AML-193 (cell line): ENCODE measurements at places on chromosomes 4 and X.
A peak's percentile ranks its signal among the peaks of the same experiment; 100 is the strongest.

DNA sequence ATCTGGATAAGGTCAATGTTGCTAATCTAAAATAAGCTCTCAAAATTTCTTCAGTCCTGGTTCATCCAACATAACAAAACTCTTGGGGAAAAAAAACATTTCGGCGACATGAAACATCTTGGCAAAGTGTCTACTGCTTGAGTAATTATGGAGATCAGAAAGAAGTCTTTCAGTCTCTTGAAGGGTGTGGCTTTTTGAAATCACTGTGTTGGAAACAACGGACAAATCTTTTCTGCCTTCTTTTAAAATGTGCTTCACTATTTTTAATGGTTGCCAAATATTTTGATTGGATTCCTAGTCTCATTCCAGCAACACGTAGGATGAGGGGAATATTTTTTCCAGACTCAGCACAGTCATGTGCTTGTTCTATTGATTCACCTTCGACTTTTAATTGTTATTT, 138.6 kb downstream of the KLHL8 start:
- no peak for DNase-seq

DNA sequence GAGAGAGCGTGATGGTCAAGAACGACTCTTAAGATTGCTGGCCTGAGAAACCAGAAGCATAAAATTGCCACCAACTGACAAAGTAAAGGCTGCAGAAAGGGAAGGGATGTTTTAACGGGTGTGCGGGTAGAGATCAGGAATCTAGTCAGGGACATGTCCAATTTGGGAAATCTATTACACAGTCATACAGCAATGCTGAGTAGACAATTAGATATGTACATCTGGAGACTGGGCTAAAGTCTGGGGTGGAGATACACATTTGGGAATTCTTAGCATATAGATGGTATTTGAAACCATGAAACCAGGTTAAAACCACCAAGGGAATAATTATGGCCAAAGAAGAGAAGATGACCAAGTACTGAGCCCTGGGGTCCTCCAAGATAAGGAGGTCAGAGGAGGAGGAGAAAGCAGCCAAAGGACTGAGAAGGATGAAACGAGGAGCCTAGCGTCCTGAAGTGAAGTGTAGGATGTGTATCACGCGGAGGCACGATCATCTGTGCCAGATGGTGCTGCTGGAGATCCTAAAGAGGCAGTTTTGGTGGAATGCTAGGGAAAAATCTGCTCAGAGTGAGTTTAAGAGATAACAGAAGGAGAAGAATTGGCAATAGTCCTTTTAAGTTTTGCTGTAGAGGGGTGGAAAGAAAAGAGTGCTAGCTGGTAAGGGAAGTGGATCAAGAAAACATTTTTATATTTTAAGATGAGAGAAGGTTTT, 36.5 kb downstream of the SEC24D start:
- no peak for DNase-seq

DNA sequence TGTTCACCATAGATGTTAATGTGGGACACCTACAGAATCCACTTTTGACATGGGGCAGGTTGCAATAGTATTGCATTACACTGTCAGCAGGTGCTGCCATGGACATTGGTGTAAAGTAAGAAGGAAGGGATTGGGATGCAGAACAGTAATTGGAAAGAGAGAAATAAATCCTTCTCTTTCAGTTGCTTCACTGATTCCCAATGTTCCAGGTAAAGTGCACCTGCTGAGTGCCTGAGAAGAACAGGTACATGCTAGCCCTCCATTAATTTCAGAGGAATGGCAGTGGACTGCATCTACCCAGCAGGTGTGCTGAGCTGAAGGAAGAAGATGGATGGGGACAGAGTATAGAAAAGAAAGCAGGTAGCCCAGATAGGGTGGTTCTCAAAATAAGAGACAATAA, 248.5 kb downstream of the TENM3 start:
- no peak for DNase-seq

DNA sequence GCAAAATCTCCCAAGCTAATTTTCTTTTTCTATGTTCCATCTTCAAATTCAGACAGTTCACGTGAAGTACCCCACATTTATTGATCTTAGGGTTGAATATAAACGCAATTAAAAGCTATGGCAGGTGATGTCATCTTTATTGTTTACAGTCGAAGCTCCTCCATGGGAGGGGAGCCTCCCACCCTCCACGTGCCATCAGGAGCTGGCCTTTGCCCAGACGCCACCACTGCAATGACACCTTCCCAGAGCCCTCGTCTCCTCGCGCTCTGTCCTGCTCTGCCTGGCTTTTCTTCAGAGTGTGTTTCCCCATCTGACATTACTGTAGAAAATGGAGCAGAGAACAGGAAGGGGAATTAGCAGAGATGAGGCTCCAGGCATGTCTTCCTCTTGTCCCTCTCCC, 18.8 kb upstream of the CYP4V2 start:
- no peak for DNase-seq

DNA sequence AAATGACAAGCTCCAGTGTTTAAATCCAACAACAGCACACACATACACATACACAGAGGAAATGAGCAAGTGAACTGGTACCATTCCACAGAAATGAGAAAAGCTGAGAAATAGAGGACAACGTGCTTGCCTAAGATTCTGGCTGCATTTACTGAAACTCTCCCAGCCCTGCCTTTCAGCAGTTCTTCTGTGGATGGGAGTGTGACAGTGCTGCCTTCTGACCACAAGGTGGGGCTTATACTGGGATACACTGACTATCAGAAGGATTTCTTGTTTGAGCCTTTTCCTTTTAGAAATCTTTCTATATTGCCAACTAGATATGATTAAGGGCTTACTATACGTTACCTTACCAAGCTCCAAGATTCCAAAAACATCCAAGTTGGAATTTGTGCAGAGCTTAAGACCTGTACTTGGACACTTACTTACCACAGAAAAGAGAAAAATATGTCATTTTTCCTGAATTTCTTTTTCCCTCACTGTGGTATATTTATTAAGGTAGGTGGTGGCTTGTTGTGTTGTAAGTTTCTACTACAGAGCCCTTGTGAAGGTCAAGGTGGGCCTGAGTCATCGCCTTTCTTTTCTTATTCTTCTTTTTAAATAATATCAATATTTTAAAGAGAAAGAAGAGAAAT, 10.7 kb upstream of the CXCL8 start:
- peak; percentile 84 for DNase-seq

GRCh38 chrX:19849464-19850080, 37.8 kb downstream of the SH3KBP1 start:
- DNase-seq = peak; percentile 27

DNA sequence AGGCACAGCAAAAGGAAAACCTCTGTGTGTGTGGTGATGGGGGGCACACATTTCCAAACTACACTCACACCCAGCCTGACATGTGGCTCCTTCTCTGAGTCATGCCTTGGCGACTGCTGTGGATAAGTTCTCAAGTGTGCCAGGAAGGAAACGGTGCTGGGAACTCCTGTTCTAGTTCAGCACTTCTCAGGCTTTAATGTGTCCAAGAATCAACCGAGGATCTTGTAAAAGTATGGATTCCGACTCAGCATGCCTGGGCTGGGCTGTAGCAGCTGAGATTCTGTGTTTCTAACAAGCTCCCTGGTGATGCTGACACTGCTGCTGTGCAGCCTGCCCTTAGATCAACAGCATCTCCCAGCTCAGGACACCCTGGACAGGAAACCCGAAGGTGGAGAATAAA, 20.2 kb downstream of the CLNK start:
- DNase-seq = no peak

GRCh38 chr4:53365121-53365485, 758 bp downstream of the SCFD2 start:
- DNase-seq = no peak

DNA sequence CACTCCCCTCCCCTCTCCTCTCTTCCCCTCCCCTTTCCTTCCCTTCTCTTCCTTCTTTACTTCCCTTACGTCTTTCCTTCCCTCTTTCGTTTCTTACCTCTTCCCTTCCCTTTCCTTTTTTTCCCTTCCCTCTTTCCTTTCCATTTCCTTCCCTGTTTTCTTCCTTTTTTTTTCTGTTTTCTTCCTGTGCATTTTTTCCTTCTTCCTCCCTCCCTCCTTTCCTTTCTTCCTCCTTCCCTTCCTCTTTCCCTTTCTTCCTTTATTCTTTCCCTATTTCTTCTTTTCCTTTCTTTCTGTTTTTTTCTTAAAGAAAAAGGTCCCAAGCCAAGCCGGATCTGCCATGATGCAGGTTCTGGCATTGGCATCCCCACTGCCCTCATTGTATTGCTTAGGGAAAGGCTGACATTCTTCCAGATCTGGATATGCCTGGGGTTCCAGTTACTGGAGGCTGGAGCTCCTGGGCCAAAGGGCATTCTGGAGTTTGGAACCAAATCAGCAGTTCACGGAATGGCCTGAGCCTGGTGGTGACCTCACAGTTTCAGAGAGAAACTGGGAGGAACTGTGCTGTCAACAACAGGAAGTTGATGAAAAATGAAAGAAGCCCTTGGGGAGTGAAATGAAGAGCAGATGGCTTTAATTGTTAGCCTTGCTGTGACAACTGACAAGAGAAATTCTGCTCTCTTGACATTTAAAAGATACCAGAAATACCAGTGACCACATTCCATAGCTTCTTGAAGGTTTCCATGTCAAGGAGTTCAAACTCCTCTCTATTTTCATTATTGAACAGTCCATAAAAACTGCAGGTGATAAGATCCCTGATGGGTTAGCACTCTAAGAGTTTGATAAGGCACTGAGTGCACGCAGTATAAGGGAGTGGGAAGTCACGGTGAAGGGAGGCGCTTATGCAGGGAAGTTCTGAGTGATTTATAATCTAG, 622.1 kb downstream of the SPRY1 start:
- DNase-seq = no peak

DNA sequence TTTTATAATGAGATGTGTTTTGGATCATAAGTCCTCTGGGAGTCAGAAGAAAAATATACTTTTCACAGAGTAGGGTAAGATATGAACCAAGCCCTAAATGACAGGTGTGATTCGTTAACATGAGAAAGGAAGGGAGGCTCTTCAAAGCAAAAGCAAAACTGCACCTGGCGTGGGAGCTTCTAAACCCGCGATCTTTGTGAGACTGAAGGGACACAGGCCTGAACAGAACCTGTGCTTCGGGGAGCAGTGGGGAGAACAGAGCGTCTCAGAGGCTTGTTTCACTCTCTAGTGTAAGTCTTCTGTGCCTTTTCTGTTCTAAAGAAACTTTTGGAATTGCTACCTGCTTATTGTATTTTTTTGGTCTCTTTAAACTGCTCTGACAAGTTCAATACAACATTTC, 30.2 kb upstream of the CYP4V2 start:
- DNase-seq = no peak

GRCh38 chrX:24002792-24003191, 24.2 kb downstream of the KLHL15 start:
- no peak for DNase-seq
